ENCODE measurements at places on chromosomes 7 and 10.

DNA sequence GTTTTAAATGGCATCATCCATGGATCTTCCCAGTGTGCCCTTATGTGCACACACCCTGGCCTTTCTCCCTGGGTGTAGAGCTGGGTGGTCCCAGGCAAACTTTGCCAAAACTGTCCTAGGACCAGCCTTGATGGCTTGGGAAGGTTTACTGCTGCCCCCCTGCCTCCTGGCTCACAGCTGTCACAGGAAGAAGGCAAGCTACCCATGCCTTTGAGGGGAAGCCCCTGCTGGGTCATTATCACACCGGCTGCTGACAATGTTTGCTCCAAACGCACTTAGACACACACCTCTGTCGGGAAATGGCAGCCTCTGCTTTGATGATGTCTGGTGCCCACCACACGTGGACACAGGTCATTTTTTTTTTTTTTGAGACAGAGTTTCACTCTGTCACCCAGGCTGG, 25.2 kb upstream of the FIGNL1 start:
- DNase-seq: no peak

DNA sequence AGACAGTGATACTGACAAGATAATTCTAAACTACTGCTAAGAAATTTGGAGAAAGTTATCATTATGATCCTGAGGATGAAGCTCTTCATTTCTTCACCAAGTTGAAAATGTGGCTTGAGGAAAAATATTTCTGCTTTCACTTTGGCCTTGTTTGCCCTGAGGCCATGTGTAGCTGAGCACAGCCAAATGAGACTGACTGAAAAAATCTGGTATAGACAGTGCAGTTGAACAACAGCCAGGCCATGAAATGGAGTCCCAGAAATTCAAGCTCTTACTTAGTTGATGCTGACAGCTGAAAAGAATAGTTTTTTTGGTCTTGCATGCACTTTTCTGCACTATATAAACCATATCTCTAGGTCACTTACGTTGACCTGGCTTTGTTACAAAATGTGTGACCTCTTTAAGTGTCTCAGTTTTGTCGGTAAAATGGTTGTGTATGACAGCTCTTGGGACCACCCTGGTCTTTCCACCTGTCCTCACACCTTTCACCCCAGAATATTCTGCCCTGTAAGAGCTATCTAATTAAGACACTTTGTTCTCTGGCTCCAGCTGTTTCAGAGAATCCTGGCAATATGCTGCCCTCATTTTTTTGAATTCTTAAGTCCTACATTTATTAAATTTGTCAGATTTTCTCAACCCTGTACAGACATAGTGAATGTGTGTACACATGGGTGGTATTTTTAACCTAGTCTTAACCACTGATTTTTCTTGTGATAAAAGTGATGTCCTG, 91.3 kb downstream of the CD36 start:
- no peak for DNase-seq

DNA sequence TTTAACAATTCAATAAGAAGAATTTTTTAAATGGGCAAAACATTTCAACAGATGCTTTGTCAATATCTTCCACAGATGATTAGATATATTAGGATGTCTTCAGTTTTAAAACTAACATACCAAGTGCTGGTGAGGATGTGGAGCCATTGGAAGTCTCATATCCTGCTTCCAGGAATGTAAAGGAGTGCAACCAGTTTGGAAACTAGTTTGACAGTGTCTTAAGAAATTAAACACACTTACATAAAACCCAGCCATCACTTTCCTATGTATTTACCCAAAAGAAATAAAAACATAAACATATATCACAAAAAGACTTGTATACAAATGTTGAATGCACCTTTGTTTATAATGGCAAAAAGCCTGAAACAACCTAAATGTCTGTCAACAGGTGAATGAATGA, 13.3 kb upstream of the AGK start:
- no peak for DNase-seq

DNA sequence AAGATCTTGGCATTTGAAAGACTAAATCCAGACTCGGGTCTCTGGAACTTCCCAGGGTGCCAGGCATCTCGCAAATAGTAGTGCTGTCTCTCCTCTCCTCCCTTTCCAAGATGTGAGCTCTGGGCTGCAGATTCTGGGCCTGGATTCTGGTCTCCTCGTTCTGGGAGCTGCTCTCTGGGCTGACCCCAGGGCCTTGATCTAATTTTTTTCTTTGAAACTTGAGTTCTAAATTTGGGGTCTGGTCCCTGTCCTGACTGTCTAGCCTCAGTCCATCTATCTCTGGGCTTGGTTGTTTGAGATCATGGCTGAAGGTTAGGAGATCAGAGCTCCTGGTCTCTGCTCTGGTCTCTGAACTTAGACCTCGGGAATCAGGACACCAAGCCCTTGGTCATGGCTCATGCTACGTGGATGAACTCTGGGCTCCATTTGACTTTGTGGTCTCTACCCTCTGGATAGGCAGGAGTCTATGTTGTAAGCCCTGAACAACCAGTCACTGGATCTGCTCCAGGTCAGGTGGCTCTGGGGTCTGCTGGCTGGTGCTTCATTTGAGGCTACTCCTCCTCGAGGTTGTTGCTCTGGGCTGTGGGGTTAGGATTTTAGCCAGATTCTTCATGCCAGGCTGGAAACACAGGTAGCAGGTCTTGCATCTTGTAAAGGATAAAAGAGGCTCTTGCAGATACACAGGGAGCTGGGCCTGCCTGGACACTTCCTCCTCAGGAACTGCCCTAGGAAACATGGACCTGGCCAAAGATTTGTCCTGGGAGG, 8.0 kb upstream of the MBL2 start:
- no peak for DNase-seq

DNA sequence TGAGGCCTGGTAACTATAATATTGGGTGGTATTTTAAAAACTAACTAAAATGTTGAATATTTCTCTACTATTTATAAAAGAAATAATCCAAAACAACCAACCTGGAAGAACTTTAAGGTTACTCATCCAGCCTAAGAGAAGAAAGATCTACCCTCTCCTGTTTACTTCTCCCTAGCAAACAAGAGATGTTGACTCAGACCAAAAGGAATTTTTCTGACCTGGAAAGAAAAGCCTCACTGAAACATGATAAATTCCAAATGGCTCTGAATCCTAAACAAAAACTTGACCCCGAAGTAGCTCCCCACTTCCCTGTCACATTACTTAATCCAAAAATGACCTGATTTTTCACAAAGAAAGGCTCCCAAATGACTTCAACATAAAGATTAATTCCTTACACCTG, 101.2 kb downstream of the PARD3 start:
- no peak for DNase-seq

DNA sequence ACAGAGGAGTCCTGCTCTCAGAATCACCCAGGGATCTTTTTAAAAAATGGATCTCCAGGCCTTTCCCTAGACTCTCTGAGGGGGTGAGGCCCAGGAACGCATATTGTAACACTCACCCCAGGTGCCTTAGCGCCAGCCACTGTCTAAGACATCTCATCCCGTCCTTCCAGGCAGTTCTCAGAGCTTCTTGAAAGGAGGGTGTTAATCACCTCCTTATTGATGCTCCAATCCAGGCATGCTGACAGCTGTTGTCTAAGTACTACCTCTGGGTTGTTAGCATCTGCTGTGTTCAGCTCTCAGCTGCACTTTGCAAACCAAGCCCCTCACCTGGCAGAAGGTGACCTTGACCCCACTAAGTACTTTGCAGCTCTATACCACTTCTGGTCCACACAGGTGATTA, 36.0 kb downstream of the KIAA1549 start:
- no peak for DNase-seq

- DNase-seq: no peak
Measured at GRCh38 chr7:111560773-111561653, 1.3 kb downstream of the IMMP2L start.

DNA sequence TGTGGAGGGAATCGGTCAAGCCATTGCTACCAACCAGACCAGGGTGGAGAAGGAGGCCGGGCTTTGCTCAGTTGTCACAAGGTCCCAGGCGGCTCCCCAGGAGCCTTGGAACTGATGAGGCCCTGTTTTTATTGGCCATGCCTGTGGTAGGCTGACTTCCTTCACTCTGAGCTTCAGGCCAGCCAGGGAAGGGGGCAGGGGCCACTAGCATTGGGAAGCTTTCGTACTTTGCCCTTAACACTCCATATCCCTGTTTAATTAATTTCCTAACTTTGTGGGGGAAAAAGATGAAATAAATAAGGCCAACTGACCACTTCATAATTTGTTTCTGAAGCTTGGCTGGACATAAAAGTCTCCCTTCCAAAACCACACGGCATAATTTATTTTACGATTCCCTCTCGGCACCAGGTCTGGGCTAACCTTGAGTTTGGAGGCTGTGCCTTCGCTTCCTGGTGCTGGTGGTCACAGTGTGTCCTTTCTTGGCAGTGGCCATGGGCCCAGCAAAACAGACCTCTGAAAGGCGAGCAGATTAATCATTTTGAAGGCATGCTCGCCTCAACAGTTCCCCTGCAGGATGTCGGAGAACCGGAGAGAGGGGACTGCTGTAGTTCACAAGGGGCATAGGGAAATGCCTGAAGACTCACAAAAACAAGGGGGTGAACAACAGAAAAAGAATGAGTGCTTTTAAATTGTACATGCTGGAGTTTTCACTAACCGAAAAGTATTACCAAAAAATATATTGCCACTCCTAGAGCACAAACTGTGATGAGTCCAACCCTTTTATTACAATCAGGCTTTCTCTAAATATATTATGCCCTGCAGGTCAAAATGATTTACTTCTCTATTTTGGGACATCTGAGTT, 966.0 kb downstream of the LRMDA start:
- no peak for DNase-seq
